GM19239 (cell line): ENCODE measurements at places on chromosomes 6 and 20.

DNA sequence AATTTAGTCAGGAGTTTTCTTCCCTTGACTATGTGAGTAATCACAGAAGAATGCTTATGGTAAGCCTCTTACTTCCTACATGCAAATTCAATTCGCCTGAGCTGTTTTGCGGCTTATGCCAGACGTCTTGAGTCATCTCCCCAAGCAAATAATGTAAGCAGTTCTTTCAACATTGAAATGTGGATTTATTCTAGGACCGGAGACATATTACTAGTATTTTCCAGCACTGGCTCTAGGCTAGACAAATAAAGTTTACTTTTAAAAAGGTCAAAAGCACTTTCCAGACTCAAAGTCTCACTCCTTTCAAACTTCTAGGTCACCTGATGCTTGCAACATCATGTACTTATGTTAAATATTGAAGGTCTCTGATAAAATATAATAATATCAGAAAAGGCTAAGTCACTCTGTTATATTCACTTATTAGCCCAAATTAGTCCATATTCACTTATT lies 38.1 kb upstream of the NOX3 start:
- peak; percentile 4 for DNase-seq

DNA sequence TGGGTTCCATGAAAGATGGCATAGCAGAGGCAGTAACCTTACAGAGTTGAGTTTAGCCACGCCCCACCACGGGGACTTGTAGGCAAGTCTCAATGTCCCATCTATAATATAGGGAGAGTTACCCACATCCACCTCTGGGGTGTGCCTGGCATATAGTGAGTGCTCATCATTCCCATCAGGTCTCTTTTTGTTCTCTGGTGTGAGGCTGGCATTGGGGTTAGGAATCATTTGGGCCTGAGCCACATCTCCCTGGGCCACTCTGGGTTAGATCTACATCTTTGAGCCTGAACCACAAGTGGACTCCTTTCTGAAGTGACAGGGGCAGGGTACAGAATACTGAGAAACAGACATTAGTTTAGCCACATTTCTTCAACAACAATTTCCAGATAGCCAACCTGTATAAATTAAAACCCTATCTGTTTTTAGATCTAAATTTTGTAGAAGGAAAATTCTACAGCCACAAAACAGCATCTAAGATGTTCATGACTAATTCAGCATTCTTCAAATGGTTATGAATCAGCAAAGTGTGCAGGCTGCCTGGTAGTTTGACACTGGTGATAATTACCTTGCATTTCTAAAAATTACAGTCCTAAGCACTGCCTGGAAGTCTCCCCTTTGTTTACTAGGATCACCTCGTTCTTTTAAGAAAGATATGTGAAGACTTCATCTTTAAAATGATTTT lies 20.1 kb downstream of the RNF24 start:
- no peak for DNase-seq

- DNase-seq = peak; percentile 8
Observed at GRCh38 chr20:16069389-16070010, 503.7 kb downstream of the KIF16B start.

DNA sequence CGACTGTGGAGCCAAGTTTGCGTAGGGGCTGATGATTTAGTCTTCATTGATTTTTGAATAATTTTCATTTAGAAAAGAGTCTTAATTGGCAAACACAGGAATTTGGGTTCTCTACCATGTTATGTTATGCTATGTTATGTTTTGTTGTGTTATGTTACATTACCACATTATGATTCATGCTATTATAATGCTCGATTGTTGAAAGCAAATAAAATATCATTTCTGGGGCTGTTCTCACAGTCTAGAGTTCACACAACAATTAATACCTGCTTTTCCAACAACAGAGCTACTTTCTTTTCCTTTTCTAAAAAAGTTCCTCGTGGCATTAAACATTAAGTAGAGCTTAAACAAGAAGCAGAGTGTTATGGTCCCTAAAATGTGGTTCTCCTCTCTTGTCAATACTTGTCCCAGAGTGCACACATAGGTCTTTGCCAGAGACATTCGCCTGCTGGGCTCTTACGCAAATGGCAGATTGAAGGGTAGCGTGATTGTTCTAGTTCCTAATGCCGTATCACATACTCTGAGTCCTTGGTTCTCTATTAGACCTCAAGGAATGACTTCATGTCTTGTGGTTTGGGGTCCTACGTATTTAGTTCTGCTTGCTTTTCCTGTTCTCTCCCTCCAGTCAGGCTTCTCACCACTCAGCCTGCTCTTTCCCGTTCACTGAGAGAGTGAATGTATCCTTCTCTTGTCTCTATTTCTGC lies 370.3 kb downstream of the CD109 start:
- DNase-seq = no peak

GRCh38 chr20:50111120-50111828 lies 1.7 kb downstream of the UBE2V1 start:
- DNase-seq = no peak
